NAMALWA (cell line): ENCODE measurements at places on chromosomes 4 and X.

DNA sequence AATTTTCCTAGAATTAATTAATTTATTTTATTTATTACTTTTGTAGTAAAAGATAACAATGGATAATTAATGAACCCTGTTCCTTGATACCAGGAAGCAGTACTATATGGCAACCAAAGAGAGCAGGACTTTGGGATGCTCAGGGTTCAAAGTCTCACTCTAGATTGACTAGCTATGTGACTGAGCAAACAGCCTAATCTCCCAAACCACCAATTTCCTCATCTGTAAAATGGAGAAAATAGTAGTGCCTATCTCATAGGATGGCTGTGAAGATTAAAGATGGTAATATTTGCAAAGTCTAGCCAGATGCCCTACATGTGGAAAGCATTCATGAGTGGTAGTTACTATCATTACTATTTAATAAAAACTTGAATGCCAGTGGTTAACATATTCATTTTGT lies 97.6 kb downstream of the PRDM5 start:
- no peak for DNase-seq

- DNase-seq = peak; percentile 72
Measured at GRCh38 chr4:81314196-81314896, 99.3 kb upstream of the PRKG2 start.

DNA sequence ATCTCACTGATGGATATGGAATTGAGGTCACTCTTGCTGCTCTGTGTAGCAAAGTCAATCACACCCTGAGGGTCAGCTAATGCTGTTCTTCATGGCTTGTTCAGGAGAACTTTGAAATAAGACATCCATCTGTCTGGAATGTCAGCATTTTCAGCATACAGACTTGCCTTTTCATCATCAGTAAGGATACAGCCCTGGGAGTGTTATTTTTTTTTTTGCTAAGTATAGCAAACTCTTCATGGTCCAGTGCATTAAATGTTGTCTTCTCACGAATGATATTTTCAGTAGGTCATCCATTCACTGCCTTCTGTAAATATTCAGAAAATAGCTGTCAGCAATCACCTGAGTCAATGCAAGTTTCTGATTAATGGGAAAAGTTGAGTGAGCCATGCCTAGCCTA lies 268.8 kb upstream of the SMIM31 start:
- DNase-seq = no peak

DNA sequence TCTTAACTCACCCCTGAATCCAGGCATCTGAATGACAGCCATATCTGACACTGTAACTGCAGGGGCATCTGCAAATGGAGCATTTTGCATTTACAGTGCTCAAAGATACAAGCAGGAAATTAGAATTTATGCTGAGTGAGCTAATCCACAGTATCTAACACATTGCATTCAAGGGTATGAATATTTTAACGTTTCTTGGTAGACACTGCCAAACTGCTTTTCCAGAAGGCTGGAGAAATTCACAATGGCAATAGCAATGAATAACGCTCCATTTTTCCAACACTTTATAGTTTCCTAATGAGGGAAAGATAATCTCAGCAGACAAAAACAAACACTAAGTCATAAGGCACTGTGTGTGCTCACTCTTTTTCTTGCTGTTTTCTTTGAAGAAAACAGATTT lies 30.9 kb downstream of the AADAT start:
- no peak for DNase-seq

- DNase-seq = peak; percentile 57
Measured at GRCh38 chrX:57918750-57919436, 8.6 kb upstream of the ZXDA start.

DNA sequence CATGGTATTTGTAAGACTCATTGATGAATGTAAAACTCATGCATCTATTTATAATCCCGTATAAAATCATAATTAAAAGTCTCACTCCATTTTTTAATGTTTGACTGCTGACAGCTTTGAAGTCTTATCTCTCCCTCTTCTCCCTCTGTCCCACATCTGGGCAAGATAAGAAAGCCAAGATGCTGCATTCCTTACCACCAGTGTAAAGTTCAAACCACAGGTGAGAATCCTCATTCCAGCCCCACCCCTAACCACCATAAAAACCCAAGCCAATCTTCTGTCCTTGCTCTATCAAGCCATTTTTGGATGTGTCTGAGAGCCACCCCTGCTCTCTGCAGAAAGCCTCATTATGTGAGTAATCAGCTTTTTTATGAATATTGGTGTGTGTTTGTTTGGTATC lies 59.3 kb upstream of the MAGED1 start:
- DNase-seq = no peak

DNA sequence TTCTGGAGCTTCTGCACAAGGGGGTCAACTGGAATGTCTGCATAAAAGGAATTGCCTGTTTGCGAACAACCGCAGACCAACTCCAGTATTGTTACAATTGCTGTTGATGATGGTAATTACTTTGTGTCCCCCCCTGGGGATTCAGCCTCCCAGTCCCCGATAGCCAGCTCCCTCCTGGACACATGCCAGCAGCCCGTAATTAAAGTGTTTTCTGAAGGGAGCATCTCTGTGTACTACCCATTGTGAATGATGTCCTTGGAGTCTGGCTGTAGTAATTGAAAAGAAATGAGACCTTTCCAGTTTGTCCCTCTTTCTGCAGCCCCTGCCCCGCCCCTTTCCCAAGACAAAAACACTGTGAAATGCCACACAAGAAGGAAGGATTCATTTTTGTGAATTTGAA lies 377.1 kb upstream of the LCORL start:
- DNase-seq = no peak

- no peak for DNase-seq
Measured at GRCh38 chrX:7158468-7158990, 10.6 kb upstream of the PUDP start.

DNA sequence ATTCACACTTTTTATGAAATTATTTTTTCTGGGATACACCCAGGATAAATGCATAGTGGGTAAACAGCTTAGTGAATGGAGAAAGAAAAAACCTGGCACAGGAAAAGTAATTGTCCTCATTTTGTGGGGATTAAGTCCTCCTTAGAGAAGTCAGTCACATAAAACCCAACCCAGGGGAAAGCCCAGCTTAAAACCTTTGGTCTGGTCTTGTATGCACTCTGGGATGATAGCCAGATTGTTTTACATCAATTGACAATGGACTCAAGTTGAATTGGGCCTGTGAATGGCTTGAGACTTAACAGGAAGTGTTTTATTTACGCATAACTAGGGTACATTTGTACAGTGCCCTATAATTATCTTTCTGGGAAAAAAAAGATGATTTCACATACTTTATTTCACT lies 561.3 kb upstream of the GRIA3 start:
- no peak for DNase-seq

GRCh38 chr4:175787546-175787945 lies 24.5 kb downstream of the GPM6A start:
- no peak for DNase-seq

- DNase-seq = no peak
Measured at GRCh38 chrX:24842486-24842885, 148.8 kb downstream of the POLA1 start.

DNA sequence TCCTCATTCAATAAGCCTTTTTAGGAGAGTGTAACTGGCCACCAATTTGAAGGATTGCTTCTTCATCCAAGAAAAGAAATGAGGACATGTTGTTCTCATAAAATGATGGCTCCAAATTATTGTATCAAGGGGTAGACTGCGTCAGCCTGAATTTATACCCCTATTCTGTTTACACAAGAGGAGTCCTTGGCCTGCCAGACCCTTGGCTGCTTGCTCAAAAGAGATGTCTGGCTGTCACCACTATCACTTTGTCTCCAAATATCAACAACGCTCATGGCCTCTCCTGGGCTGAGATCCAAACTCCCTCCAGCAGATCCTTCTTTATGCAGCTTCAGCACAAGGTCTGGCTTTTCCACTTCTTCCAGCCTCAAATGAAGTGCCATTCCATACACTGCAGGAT lies 127.9 kb downstream of the OR13H1 start:
- no peak for DNase-seq

- peak; percentile 74 for DNase-seq
Measured at GRCh38 chr4:85968945-85969819, 390.7 kb downstream of the MAPK10 start.

DNA sequence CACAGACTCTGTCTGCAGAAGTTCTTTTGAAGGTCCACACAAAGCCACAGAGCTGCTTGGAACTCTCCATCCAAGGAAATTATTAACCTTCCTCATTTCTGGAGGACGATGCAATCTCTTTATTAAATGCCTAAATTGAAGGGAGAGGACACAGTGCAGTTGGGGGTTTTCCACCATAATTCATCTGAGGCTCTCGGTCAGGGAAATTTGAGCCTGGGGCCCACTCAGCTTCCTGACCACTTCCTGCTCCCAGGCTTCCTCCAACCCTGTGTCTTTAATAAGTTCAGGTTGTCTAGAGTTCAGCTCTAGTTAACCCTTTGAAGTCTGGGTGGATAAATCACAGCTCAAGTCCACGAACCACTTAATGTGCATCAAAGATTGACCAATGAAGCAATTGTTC lies 58.5 kb downstream of the PRPS1 start:
- no peak for DNase-seq

DNA sequence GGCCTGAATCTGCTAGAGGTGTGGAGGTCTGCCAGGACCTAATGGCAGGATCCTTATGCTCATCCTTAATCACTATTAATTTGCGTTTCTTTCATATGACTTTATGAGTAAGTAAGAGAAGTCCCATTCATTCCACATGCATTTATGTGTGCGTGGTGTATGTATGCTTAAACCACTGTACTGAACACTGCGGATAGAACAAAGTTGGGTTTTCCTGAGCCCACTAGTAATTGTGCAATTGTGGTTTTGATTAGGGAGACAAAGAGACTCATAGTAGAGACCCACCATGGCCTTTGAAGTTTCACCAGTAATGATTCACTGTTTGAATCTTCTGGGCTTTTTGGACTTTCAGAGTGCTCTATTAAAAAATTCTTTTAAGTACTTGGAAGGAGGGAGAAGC lies 498.5 kb upstream of the DIPK2B start:
- no peak for DNase-seq

- no peak for DNase-seq
Measured at GRCh38 chrX:45771560-45772340, 571.1 kb upstream of the DIPK2B start.

DNA sequence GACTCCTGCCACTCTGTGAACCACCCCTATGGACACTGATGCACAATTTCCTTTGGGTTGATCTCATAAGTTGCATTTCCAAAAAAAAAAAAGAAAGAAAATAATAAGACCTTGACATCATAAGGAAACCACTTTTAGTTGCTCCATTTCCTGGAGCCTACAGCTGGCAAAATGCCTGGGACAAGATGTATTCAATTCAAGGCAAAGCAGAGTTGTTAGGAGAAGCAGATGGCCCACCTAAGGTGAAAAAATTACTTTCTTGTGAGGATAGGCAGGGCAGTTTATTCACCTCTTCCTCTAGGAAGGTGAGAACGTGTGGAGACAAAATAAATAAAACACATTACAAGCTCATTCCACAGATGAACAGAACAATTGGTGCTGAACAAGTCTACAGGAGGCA lies 14.1 kb upstream of the SCRG1 start:
- DNase-seq = no peak

DNA sequence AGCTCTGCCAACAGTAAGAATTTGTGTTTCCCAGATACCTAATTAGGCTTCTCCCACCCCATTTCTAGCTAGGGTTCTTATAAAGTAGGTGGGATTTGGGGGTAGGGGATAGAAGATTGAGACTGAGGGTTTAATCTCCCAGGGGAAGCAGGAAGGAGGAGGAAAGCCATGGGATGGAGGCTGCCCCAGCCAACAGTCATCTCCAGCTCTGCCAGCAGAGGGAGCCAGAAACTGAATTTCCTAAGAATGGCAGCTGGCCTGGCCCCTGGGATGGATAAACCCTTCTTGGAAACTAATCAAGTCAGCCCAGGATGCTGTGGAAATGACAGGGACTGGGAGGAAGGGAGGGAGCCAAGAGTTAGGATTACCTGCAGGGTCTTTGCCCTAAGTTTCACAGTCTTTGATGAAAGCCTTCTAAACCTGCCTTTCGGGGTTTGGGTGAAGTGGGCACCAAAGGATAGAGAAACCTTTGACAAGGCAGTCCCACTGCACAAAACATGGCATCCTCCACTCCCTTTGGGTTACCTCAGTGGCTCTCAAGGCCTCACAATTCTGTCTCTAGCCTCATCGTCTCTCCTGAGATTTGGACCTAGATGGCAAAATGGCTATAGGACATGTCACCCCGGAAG lies 6.7 kb upstream of the ERCC6L start:
- DNase-seq = peak; percentile 38

GRCh38 chrX:130746709-130747342 lies 156.2 kb downstream of the ENOX2 start:
- no peak for DNase-seq

- peak; percentile 56 for DNase-seq
Measured at GRCh38 chrX:55919367-55920221, 202.0 kb downstream of the RRAGB start.

DNA sequence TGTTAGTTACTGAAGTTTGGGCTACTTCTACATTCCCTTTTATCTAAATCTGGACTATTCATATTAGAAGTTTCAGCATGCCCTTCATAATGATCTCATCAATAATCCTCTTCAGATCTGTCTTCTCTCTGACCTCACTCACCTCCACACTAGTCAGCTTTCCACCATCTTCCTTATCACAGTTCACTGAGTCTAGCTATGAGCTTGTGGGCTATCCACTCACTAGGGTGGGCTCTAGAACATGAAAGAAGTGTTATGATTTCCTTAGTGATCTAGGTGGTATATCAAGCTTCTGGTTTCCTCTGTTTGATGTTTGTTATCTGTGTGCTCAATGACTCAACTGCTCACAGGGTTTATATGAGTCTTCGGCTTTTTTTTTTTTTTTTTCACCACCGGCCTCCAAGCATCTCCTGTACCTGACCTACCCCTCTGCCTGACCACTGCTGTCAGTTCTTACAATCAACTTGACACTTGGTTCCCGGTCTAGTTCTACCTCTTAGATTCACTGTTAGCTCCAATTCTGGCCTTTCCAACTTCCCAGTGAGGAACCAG lies 103.1 kb downstream of the PAPSS1 start:
- DNase-seq = no peak

DNA sequence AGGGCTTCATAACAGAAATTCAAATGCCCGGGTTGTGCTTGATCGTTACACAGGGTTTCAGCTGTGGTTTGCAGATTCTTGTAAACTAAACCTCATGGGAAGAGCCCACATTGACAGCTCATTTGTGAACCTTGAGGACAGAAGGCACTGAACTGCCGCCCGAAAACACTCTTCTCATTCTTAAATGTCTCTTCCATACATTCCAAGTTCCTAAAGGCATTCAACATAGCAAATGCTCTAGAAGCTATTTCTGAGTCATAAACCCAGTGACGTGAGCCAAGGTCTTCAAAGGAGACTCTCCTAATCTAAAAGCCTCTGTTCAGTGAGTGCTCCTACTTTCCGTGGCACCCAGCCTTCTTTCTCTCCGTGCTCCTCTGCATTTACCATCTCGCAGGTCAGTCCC lies 737.8 kb upstream of the FRG1 start:
- peak; percentile 2 for DNase-seq

DNA sequence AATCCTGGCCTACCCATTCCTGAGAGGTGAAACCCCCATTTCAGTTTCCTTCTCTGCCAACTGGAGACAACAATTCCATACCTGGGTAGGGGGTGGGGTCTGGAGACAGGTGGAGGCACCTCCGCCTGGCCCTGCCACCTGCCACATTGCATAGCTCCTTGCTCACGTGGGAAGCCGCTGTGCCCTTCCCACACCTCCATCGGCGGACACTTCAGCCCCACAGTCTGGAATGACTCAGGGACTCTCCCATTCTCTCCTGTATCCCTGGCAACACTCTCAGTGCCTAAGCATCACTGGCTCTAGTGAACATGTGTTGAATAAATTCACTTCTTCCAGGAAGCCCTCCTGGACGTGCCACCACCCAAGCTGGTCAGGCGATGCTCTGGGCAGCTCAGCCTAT lies 21.7 kb downstream of the PPP2R2C start:
- no peak for DNase-seq
